ENCODE measurements at places on chromosomes 13 and 19. TPM values are rescaled to one million over a fixed set of nuclear protein-coding genes. Genes with fewer than 3 reads are reported as not detected.
A peak's percentile ranks its signal among the peaks of the same experiment; 100 is the strongest.

GRCh38 chr19:42216653-42217519 lies 591 bp downstream of the DEDD2 start:
- DNase-seq: peak; percentile 38

COL5A3 gene
- 77.6 TPM for polyA plus RNA-seq

- peak; percentile 80 for DNase-seq
Measured at GRCh38 chr19:7871437-7872305, 2.5 kb downstream of the PRR36 start.

ACER1 gene
- not detected for polyA plus RNA-seq

- no peak for DNase-seq
Measured at GRCh38 chr13:60646620-60647019, 249.6 kb downstream of the TDRD3 start.

DNA sequence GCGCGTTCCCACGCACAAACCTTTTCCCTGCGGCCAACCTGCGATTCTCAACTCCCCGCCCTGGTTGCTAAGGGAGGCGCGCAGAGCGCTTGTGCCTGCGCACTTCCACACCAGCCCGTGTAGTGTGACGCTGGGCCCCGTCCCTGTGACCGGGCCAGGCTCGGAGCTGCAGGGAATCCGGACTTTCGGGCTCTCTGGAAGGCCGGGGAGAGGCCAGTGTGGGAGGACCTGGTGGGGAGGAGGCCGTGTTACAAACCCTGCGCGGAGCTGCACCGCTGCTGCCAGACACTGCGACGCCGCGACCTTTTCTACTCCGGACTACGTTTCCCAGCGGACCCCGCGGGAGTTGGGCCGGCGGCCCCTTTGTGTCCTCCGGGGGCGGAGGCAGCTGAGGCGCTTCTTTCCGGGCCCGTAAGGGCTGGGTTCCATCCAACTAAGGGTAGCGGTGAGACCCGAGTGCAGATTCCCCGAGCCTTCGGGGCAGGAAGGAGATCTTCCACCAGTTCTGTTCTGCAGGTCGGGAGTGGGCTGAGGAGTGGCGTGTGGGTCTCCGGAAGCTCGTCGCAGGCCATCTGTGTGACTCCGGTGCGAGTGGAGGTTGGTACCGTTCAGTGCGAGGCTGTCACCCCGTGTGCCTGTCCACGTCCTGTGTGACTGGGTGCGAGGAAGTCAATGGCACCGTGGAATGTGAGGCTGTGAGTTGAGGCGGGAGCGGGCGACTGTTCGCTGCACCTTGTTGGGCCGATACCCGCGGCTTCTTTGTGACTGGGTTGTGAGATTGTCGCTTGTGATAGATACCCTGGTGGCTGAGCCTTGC lies at the start of gene ZNF570:
Gene ZNF570, plus strand, starts transcription at position 396 of the 817 bp plus-strand sequence. CDS start 999 bp downstream, outside the sequence.
- DNase-seq: peak; percentile 93

DNA sequence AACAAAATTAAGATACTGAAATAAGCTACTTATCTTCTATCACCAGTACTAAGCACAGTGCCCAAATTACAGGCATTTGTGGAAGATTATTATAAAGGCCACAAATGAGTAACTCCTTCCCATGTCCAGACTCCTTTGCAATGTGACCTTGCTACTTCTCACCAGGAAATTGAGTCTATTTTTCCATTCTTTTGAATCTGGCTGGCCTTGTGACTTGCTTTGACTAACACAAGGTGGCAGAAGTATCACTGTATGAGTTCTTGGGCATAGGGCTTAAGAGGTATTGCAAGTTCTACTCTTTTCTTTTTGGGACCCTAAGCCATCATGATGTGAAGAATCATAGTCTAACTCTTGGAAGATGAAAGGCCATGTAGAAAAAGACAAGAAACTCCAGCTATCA lies 49.9 kb downstream of the UGGT2 start:
- DNase-seq: no peak

Measured in hindlimb muscle (tissue), 1 donor.